ENCODE measurements at places on chromosomes 5 and 9.

DNA sequence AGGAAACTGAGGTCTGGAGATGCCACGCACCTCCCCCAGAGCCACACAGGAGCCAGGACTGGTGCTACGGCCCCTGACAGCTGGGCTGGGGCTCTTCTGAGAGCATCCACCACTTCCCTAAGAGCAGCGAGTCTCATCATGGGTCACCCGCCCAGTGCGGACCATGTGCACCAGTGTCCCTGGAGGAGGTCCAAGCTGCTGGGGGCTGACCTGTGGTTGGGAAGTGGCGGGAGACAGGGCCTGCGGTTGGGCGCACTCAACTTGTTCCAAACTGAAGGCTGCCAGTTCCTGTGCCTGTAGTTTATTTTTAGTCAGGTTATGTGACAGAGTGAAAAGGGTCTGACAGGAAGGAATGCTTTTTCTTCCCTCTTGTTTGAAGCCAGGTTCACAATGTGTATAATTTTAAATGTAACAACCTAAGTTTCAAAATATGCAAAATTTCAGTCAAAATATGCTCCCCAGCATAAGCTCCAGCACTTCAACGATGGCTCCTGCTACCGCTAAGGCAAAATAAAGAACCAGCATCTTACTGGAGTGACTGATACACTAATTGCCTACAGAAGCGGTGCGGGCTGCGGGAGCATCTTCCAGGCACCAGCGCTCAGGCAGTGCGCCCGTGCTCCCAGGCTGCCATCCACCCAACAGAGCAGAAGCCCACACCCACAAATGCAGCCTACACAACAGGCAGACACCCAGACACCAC is 14.8 kb downstream of the BARHL1 start:
- DNase-seq = no peak

DNA sequence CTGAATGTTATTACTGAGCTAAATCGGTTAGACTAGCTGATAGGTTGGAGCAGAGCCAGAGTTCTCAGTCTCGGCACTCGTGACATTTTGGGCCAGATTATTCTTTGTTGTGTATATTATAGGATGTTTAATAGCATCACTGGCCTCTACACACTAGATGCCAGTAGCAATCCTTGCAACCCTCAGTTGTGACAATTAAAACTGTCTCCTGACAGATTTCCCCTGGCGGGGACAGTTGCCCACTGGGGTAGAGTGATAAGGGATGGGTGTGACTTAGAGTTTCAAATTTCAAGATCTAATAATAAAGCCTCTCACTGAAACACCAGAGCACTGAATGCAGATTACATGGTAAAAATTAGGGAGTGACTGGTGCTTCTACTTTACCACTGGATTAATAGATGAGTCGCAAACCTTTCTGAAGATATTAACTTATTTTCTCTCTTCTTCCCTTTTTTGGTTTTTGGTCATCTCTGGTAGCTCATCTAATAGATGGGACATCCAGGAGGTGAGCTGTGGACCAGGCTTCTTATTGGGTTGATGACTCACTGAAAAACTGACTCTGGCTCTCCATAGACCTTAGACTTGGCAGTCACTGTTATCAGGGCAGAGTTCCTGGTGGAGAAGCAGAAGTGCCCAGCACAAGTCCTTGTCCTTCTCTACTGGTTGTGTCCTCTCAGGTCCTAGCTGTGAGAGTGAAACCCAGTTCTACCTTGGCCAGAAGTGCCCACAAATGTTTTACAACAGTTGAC is 150.3 kb downstream of the UNC13B start:
- no peak for DNase-seq

DNA sequence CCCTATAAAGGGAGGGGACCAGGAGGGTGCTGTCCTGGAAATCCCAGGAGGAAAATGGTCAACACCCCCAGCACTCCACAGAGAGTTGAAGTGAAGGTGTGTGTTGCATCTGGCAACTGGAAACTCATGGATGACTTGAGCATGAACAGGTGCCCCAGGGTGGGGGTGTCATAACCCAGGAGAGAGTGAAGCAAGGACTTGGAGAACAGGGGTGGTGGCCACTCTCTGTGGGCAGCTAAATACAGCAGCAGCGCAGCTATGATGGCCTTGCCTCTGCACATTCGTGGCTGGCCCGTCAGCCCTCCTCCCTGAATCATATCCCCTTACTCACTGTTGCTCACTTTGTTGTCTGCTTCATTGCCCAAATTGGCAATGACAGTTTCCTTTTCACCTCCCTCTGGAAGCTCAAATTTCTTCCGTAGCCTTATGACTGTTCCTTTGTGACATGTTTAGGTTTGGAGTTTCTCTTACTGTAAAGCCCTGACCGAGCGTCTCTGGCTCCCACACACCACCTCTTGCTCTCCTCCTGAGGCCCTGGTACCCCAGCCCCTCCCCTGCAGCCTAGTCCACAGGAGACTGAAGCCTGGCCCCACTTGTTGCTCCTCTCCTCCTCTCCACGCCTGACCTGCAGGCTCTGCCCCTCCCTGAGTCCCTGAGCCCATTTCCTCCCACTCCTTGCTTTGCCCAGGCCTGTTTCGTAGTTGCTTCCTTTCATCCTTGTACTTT is 185.8 kb downstream of the CD180 start:
- no peak for DNase-seq

GRCh38 chr5:152270096-152270495 is 135.0 kb downstream of the NMUR2 start:
- DNase-seq = no peak

GRCh38 chr9:4553951-4554381 is 63.7 kb downstream of the SLC1A1 start:
- no peak for DNase-seq

GRCh38 chr5:65970481-65971367 is 44.3 kb downstream of the ERBIN start:
- DNase-seq = no peak

GRCh38 chr9:98215821-98216220 is 23.4 kb upstream of the CORO2A start:
- no peak for DNase-seq

DNA sequence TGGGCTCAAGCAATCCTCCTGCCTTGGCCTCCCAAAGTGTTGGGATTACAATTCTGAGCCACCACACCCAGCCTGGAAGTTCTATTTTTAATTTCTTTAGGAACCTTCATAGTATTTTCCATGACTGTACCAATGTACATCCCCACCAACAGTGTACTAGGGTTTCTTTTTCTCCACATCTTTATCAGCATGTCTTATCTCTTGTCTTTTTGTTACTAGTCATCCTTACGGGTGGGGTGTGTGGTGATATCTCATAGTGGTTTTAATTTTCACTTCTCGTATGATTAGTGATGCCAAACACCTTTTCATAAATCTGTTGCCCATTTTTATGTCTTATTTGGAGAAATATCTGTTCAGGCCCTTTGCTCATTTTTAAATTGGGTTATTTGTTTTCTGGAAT is 123.0 kb upstream of the MEF2C start:
- no peak for DNase-seq

- DNase-seq = no peak
Observed at GRCh38 chr5:160419458-160420330, 813 bp upstream of the SLU7 start.

DNA sequence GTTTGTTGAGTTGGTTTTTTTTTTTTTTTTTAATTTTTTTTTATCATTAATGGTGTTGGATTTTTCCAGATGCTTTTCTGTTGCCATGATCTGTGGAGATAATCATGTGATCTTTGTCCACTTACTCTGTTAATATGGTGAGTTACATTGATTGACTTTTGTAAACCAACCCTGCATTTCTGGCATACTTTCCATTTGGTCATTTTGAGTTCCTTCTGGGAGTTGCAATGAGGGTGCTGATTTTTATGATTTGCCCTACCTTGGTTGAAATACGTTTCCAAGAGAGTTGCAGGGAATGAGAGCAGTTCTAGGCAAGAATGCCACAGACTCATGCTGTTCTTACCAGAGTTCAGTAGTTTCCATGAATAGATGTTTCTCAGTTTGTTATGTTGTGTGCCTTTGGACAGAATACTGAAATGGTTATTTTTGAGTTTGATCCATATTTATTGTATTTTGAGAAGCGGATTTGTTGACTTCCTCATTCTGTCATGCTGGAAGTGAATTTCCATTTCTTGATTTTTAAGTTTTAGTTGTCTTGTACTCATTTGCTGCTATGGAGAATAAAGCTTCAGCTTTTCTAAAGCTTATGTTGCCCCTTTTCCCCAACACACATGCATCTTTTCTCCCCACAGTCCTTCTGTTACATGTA is 69.0 kb downstream of the SCAMP1 start:
- DNase-seq = no peak

GRCh38 chr5:57791875-57792274 is 309.3 kb upstream of the ACTBL2 start:
- no peak for DNase-seq

DNA sequence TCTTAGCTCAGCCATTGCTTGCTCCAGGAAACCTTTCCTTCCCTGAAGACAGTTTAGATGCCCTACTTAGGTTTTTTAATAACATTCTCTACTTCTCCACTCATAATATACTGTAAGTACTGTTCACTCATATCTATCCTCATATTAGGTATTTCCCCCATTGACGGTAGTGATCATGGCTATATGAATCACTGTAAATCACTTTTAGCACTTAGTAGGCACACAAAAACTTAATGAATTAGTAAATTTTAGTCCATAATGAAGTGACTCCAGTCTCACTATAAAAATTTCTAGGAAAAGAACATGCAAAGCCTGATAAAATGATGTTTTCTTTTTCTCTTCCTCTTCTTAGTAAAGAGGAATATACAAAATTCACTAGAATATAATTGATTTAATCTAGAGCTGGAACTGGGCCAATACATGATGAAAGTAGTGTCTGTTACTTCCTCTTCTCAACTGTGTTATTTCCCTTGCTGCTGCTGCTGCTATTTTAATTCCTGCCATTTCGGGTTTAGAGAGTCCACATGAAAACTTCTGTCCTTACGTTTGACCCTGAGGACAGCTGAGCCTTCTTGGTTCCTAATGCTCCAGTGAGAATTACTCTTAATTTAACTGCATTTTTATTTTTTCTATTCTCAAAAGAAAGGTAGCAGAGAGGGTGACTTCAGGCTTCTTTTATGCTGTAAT is 73.5 kb downstream of the LNPEP start:
- no peak for DNase-seq

DNA sequence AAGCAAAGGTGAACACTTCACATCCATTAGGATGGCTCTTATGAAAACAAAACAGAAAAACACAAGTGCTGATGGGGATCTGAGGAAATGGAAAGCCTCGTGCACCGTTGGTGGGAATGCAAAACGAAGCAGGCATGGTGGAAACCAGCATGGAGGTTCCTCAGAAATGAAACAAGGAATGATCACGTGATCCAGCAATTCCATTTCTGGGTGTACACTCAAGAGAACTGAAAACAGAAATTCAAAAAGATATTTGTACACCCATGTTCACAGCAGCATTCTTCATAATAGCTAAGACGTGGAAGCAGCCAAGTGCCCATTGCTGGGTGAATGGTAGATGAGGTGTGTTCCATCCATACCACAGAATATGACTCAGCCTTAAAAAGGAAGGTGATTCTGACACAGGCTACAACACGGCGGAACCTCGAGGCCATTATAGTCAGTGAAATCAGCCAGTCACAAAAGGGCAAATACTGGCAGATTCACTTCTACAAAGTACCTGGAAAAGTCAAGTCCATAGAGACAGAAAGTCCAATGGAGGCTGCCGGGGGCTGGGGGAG is 87.2 kb upstream of the RAPGEF1 start:
- no peak for DNase-seq

DNA sequence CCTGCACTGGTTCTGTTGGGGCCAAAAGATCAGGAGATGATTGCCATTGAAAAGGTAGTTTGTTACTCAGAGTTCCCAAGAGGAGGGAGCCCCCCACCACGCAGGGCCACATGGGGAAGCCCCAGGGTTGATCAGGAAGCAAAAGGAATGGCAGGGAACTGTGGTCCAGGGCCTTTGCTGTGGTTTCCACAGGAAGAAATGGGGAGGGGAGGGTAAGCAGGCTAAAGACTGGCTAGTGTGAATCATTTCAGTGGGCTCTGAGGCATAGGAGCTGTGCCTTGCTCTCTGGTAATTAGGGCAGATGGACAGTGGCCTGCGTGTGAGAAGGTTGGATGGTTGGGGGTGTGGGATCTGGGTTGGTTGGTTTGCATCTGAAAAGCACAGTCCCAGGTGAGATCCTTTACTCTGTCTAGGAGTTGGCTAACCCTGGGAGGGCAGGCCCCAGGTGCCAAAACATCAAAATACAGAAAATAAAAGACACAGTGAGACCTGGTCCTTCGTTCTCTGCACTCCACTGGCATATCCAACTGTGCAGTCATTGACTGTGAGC is 66.1 kb downstream of the PTPDC1 start:
- no peak for DNase-seq

GRCh38 chr9:117303643-117304230 is 111.1 kb downstream of the ASTN2 start:
- DNase-seq = no peak

DNA sequence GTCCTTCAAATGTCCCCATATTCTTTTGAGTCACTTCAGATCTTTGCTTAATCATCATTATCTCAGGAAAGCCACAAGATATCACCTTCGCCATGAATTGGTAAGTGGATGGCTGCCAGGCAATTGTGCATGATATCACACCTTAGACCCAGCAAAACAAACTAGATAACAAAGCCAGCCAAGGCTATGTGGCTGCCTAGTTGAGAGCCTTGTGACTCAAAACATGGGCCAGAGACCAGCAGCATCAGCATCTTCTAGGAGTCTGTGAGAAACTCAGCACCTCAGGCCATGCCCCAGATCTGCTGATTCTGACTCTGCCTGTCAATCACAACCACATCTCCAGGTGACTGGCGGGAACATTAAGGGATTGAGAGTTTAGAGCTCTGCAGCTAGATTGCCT is 82.8 kb downstream of the SLIT3 start:
- no peak for DNase-seq

- no peak for DNase-seq
Observed at GRCh38 chr9:92385477-92385876, 18.9 kb downstream of the OGN start.

DNA sequence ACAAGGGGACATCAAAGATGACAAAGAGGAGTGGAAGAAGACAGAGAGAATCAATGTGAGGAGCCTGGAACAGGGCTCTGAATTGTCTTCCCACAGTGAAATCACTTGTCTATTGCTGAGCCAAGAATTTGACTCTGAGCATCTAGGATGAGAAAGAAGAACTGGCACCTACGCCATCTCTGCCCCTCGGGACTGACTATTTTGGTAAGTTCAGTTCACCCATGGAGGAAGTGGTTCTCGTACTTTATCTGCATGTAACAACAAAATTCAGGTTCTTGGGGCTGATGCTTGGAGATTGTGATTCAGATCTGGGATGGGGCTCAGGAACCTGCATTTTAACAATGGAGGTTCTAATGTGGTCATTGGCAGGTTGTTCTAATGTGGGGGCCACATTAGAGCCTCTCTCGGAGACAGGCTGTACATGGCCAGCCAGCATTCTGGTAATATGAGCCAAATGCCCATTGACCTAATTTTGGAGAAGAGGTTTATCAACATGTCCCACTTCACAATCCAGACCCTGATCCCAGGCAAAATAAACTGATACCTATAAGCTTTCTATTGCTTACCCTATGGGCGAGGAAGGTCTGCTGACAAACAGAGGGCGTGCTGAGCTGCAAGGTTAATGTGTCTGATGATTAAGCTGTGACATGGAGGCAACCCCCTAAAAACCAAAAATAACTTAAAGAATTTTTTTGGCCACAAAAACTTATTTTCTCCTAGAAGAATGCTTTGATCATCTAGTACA is 2.7 kb upstream of the IL12B start:
- DNase-seq = no peak

GRCh38 chr5:126395605-126396004 is 27.6 kb upstream of the GRAMD2B start:
- no peak for DNase-seq

GRCh38 chr5:84202136-84202535 is 182.5 kb downstream of the EDIL3 start:
- DNase-seq = no peak
